T-helper 17 cell (primary cell): ENCODE measurements at places on chromosomes 16 and 17. TPM values are rescaled to one million over a fixed set of nuclear protein-coding genes. Genes with fewer than 3 reads are reported as not detected.

Gene EMP2
- not detected for total RNA-seq

GRCh38 chr17:80998118-80998747, 6.6 kb downstream of the CHMP6 start:
- DNase-seq, result no peak

- DNase-seq, result no peak
Observed at GRCh38 chr17:32912218-32912897, 15.6 kb upstream of the TMEM98 start.

DNA sequence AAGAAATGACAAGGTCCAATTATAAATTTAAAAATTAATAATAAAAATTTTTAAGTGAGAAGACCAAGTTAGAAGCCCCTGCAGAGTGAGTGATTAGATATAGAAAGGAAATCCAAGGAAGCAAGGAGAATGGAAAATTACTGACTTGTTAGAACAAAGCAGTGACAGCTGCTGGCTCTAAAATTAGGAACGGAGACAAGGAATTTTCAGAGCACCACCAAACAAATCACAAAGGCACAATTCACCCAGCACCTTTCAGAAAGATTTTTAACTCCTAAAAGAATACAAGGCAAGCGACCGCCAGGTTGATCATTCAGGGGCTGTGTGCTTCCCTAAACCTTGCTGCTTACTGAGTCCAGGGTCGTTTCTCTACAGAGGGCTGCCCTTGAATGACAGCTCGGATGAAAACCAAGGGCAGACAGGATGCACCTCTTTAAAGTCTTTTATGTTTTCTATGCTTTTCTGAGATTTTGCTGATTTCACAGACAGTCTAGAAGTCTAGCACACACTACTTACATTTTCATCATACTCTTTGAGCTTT, 45.4 kb upstream of the GINS3 start:
- DNase-seq, result no peak

DNA sequence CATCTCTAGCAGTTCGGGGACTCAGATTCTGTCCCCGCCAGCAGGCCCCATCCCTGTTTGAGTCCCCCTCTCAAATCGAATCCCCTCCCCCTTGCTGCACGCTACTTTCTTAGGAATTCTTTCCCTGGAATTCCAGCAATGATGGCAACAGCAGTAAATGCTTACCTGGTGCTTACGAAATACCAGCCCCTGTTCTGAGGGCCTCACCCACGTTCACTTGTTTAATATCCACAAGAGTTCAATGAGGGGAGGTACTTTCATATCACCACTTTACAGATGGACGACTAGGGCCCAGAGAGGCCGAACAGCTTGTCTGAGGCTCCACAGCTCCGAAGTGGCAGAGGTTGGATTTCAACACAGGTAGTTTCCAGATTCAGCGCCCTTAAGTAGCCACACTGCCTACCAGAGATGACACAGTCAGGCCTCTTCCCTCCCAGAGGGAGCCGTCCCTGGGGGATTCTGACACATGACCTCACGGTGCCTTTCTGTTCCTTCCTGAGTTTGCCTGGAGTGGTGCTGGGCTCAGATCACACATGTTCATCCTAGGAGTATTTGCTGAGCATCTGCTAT, 120.7 kb upstream of the GSE1 start:
- DNase-seq, result no peak

- no peak for DNase-seq
Observed at GRCh38 chr16:49556606-49557446, 183.2 kb downstream of the C16orf78 start.

DNA sequence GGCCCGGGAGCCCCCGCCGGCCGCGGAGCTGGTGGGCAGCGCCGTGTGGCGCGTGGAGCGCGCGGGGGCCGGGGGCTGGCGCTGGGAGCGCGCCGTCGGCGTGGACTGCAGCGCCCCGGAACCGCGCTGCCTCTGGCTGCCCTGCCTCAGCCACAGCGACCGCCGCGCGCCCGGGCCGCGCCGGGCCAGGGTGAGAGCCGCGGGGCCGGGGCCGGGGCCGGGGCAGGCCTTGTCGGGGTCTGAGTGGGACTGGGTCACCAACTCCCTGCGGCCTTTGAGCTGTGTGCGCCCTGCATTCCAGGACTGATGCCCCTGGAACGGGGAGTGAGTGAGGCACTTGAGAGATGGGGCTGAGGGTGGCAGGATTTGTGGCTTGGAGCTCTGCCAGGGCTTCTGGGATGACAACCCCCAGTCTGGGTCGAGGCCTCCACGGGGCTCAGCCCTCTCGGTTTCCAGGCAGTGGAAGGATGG, 25.7 kb downstream of the ARHGAP23 start:
- DNase-seq, result no peak
